ENCODE measurements at places on chromosomes 1 and 21.

GRCh38 chr1:111669268-111669667 is 49.7 kb downstream of the RAP1A start:
- no peak for DNase-seq

GRCh38 chr1:236837897-236838296 is 42.8 kb downstream of the MTR start:
- no peak for DNase-seq

GRCh38 chr1:113396585-113396984 is 6.3 kb downstream of the MAGI3 start:
- DNase-seq: no peak

DNA sequence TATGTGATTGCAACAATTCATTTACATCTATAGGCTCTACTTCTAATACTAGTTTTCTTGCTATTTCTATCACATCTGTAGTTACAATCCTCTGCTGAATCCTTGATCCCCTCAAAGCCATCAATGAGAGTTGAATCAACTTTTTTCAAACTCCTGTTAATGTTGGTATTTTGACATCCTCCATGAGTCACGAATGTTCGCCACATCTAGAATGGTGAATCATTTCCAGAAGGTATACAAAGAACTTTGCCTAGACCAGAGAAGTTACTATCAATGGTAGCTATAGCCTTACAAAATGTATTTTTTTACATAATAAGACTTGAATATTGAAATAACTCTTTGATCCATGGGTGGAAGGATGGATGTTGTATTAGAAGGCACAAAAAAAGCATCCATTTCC is 110.0 kb downstream of the AMY1C start:
- DNase-seq: no peak

DNA sequence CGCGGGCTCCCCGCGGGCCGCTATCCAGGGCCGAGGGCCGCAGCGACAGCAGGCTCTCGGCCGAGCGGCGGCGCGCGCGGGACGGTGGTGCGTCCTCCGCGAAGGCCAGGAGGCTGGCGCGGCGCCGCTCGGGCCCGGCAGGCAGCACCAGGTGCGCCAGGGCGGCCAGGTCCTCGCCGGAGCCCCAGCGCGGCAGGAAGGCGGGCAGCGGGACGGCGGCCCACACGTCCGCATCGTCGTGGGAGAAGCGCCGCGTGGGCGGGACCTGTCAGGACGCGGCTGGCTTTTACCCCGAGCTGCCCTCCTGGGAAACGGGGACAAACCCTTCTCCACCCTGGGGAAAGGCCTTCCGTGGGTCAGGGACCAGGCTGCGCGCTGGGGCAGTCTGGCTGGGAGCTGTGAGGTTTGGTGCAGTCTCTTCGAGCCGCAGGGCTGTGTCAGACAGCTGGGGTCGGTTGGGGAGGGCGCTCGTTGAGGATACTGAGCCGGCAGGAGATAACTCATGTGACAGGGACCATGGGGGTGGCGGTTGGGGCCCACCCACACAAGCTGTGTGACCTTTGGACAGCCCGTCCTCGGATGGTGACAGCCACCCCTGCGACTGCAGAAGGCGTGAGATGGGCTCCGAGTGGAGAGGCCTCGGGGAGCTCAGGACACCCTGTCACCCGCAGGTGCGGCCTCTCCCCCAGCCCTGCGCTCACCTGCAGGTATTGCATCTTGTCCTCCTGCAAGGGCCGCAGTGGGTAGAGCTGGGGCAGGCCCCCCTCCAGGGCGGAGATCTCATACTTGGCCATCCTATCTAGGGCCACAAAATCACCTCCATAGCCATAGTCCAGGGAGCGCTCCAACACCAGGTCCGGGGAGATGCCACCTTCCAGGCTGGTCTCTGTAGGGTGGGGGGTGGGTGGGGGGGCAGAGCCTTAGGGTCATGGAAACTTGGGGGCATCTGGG is 6.0 kb downstream of the HES3 start:
- DNase-seq: no peak

GRCh38 chr1:153566414-153567371 is 1.0 kb upstream of the S100A2 start:
- peak; percentile 87 for DNase-seq

DNA sequence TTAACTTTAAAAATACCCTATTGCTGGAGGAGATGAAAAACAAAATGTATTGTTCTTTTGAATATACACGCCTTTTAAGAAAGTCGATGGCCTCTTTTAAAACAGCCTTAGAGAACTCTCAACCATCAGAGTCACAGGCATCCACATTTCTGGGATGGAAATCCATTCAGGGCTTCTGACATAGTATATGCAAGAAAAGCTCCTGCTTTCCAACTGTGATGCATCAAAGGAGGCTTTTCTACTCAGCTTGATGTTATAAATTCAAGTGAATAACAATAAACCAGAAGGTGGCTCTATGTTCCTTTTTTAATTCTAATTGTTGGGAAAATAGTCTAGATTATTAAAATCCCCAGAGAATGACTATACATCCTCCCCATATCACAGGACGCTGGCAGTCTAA is 398.8 kb upstream of the CXADR start:
- DNase-seq: no peak

GRCh38 chr1:183908079-183908478 is 103.2 kb downstream of the RGL1 start:
- DNase-seq: no peak

DNA sequence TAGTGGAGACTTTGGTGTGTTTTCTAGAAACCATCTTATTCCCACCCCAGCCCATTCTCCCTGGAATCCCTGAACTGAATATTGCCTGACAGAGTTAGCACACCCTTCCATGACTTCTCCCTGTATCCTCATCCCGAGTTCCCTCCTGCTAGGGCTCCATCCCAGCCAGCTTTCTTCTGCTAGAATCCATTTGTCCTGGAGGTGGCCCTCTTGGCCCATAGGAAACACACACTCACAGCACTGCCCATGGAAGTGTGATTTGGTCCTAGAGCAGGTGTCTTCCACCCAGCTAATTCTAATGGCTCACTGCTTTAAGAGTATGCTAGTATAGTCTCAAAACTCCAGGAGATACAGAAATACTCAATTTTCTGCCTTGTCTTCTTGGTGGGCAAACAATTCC is 4.1 kb downstream of the KRTAP15-1 start:
- no peak for DNase-seq

DNA sequence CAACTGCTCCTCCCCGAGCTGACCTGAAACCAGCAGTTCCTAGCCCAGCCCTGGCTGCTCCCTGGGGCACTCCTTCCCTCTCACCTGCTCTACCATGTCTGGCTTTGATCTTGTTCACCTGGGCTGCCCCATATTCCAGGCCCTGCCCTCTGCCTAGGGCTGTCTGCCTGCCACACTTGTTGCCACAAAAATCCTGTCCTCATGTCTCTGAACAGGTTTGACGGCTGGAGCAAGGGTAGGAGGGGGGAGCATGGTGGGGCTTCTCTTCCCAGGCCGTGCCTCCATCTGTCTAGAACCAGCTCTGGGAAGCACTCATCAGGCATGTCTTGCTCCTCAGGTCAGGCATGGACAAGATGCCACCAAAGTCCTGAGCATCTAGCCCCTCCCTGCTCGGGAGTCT is 44.3 kb upstream of the WNT2B start:
- no peak for DNase-seq

- no peak for DNase-seq
Measured at GRCh38 chr1:204928671-204929486, 58.2 kb downstream of the NFASC start.

DNA sequence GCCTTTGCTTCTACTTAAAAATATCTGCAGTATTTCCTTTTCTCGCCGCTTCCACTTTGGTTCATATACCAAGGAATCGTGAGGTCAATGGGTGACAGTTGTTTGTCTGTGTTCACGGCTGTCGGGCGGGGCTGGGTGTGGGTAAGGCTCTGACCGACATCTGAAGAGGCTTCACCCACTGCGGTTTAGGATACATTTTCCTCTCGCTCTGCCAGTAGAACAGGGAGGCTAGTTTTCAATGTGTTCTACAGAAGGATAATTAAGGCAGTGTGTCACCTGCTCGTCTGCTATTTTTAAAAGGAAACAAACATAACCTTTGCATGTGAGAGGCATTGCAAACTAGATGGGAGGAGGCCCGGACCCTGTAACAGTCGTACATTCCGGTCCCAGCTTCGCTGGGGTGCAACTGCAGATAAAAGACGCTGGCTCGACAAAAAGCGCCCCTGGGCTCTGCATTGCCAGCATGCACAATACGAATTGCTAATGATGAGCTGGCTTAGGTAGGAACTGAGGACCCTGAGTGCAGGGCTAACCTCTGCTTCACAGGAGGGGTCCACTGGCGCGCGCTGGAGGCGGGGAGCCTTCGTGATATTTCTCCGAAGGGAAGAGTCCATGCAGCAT is 8.5 kb upstream of the ERG start:
- DNase-seq: no peak

GRCh38 chr1:18786149-18786548 is 73.3 kb downstream of the TAS1R2 start:
- DNase-seq: no peak

GRCh38 chr21:35485364-35485763 is 436.3 kb upstream of the RUNX1 start:
- no peak for DNase-seq

DNA sequence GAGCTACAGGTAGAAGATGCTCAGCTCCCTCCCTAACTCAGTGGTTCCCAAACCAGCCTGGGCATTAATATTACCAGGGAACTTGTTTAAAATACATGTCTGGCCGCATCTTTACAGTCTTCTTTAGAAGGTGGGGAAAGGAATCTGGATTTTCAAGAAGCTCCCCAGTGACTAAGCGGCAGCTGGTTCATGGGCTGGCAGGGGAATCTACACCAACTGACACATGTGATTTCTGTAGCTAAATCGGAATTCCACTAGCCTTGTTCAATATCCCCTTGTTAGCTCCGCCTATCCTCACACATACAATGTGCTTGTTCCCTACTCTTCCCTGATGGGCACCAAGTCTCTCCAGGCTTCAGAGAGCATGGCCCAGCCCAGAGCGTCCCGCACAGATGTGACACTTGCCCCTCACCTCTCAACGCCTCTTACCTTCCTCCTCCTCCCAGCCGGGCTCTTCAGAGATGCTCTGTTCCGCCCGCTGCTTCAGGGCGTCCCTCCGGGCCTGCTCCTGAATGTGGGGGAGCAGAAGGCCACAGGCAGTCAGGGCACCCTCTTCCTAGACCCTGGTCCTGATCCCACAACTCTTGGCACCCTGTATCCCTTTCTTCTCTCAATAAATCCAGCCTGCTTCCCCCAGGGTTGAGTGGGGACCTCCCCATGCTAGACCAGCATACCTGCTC is 15.3 kb downstream of the TSSK3 start:
- no peak for DNase-seq

Measured in activated CD8-positive, alpha-beta memory T cell treated with anti-CD3 and anti-CD28 coated beads, Interleukin-2, amount 50 U/mL, for 4 hours (primary cell).